SW 1271 (cell line): ENCODE measurements at places on chromosomes 6 and 20.

DNA sequence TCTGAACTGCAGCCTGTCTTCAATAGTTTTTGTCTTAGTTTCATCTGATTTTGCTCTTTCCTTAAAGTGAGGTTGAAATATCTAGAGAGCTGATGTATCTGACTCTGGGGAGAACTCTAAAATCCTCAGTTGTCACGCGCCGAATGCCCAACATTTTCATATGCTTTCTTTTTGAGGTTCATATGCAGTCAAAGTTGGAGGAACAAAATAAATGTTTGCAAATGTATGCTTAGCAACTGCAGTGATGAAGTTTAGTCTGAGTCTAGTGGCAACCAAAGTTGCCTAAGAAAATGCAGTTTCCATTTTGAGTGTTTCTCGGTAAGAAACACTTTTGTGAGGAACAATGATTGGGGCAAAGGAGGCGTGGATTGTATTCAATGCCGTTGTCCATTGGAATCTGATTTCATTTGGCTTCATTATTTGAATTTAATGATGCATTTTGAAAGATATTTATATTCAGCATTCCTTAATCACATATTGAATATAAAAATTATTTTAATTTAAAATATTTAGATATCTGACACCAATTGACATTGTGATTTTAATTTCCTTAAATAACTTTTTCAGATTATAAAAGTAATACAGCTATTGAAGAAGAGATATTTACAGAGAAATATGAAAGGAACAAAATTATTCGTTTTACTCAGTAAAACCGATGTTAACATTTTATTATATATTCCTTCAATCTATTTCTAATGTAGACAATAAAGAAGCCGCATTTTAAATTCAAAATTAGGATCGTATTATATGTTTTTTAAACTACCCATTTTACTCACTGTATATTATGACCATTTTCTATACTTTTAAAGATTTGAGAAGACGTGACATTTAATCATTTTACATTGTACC lies 122.0 kb downstream of the PLEKHG1 start:
- no peak for DNase-seq

GRCh38 chr6:144586986-144587385 lies 301.9 kb downstream of the UTRN start:
- DNase-seq: no peak

DNA sequence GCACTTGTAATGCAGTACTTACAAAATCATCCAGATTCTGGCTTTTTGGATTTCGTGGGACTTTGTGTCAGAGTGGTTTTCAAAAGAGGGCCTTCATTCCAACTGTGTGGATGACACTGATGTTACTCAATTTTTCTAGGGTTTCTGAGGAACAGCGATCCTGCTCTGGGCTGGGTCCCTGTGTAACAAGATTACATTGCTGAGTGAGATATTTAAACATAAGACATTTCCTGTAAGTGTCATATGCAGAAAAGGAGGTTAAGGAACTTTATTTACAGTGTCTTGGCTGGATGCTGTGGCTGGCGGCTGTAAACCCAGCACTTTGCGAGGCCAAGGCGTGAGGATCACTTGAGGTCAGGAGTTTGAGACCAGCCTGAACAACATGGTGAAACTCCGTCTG lies 6.7 kb downstream of the ZFAND3 start:
- no peak for DNase-seq

GRCh38 chr6:142551274-142551811 lies 249.5 kb downstream of the ADGRG6 start:
- no peak for DNase-seq

GRCh38 chr6:139003751-139004150 lies 15.7 kb upstream of the REPS1 start:
- no peak for DNase-seq
